NCI-H524 treated with DMSO at 0.1 percent for 48 hours (cell line): ENCODE measurements at places on chromosomes 5 and 9.

DNA sequence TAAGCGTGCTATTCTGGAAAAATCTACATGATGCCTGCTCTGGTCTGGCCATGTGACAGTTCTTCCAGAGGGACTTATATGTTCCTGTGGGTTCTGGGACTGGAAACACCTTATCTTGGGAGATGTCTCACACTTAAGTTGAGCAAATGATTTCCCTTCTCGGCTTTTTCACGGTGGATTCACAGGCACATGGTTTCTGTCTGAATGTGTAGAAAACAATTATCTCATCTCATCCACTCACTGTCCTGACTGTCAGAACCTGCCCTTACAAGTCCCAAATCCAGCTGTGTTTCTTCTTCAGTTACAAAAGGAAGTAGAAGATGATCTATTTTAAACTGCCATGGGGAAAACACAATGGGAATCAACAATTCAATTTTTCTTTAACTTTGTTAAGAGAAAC lies 184.0 kb downstream of the SYK start:
- no peak for DNase-seq

DNA sequence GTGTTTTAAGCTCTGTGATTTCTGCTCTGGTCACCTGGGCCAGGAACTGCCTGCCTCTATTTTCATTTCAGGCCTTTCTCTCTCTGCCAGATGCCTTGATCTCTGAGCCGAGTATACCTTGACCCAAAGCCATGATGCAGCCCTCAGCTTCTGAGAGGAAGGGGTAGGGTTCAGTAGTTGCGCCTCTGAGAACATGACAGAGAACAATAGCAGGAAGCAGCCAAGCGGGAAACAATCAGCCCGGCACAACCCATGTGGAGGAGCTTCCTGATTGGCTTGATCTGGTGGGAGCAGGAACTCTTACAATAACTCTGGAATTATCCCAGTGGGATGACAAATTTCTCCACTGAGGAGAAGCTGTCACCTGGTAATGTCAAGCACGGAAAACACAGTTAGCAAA lies 127.4 kb downstream of the PALM2AKAP2 start:
- no peak for DNase-seq

DNA sequence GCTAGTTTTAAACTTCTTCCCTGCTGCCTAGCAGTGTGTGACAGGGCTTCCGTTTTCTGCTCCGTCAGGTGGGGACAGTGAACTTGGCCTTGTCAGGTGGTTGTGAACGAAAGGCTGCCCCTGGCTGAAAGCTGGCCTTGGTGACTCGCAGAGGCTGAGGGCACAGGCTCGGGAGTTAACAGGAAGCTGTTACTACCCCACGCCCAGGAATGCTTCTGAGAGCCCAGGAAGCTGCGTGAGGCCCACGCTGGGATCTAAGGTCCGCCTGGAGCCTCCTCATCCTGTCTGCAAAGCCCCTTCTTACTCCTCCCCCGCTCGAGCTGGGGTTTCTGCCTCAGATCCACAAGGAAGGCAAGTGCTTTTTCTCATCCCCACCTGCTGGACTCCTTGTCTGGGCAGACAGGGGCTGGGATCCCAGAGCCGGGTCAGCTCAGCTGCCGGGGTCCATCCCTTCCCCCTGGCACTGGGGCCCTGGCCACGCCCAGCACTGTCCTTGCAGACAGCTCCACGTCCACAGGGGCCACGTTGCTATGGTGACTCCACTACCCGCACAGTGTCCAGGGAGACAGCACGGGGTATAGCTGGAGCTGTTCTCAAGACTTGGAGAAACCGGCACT lies 124.7 kb upstream of the TBC1D2 start:
- no peak for DNase-seq

GRCh38 chr5:122183098-122183787 lies 53.9 kb downstream of the ZNF474 start:
- DNase-seq, result no peak

DNA sequence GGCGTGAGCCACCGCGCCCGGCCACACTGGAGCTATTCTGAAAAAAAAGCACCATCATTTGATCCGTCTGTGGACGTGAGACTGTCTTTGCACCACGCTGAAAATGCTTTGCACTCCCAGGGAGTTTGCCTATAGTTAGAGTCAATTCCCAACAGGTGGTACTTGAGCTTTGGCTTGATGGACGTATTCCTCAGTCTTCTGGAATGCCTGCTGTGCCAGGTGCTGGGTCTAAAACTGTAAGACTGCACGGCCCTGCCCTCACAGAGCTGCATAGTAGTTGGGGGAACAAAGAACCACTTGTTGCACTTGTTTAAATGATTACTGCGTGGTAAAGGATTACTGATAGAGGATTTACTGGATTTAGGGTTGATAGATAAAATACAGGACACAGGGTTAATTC lies 3.4 kb upstream of the CCNO start:
- no peak for DNase-seq

GRCh38 chr5:41748631-41749030 lies 121.6 kb downstream of the OXCT1 start:
- no peak for DNase-seq
